Upper lobe of left lung (tissue), 6 donors: ENCODE measurements at places on chromosomes 1 and 21. TPM values are rescaled to one million over a fixed set of nuclear protein-coding genes. Genes with fewer than 3 reads are reported as not detected.

DNA sequence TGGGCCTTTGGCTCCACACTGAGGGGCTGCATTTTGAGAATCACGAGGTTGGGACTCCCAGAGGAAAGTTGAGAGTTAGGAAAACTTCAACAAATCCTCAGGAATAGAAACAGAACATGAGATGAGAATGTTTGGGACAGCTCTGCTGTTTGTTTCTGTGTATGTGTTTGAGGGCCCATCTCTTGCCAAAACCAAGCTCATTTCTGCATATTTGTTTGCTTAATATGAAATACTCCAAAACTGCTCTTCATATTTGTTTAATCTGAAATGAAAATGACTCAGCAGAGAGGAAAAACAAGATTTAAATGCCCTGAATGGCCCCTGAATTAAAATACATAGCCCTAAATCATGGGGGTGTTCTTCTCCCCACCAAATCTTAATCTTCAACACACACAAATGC lies 78.1 kb downstream of the DDR2 start:
- no peak for DNase-seq

PRAMEF27 gene
- total RNA-seq = not detected

- DNase-seq = no peak
Observed at GRCh38 chr1:223259462-223259861, 104.5 kb downstream of the SUSD4 start.

TTC4 gene
- total RNA-seq = 28.1 TPM

- DNase-seq = no peak
Observed at GRCh38 chr1:62706985-62707743, 19.0 kb upstream of the DOCK7 start.

DNA sequence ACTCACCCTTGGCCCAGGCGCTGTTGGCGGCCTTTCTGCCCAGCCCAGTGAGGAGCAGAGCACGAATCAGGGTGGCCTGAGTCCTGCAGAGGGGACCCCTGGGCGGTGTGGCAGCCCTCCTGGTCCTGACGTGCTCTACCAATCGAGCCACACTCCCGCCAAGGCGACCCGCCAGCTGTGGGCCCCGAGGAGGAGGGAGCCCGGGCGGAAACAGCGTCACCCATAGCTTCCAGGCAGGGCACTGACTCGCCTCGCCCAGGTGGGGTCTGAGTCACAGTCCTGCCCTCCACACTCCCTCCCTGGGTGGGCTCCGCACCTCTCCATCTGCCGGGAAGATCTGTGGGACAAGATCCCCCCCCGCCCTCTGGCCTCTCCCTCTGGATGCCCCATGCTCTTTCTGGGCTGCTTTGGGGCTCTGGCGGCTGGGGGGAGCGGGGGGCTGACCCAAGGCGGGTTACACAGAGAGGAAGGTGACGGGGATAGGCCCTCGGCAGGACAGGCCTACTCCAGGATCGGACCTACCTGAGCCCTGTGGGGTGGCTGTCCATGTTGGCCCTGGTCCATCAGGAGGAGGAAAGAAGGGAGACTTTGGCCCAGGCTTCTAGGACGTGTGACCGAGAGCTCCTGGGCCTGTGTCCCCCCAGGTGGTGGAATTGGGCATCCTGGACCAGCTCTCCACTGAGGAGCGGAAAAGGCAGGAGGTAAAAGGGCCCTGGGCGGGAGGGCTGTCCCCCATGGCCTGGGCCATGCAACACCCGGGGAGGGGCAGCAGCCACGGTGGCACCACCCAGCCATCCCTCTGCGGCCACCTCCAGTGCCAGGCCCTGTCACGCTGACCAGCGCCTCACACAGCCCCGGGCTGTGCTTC lies 14.0 kb downstream of the ARHGEF16 start:
- DNase-seq = no peak

- DNase-seq = no peak
Observed at GRCh38 chr1:216425577-216425976, 2.3 kb upstream of the USH2A start.

GRCh38 chr1:89271341-89272015 lies 1.2 kb downstream of the GBP5 start:
- no peak for DNase-seq
